ENCODE measurements at places on chromosomes 4 and X.

GRCh38 chrX:11474021-11474420 is 180.8 kb downstream of the AMELX start:
- DNase-seq = no peak

- DNase-seq = no peak
These were observed 160.3 kb downstream of the CFAP299 start for GRCh38 chr4:80495865-80496264.

- no peak for DNase-seq
These were observed 64.0 kb upstream of the NFKB1 start for GRCh38 chr4:102437111-102437510.

- no peak for DNase-seq
These were observed 73.8 kb downstream of the POLA1 start for GRCh38 chrX:24767557-24767956.

DNA sequence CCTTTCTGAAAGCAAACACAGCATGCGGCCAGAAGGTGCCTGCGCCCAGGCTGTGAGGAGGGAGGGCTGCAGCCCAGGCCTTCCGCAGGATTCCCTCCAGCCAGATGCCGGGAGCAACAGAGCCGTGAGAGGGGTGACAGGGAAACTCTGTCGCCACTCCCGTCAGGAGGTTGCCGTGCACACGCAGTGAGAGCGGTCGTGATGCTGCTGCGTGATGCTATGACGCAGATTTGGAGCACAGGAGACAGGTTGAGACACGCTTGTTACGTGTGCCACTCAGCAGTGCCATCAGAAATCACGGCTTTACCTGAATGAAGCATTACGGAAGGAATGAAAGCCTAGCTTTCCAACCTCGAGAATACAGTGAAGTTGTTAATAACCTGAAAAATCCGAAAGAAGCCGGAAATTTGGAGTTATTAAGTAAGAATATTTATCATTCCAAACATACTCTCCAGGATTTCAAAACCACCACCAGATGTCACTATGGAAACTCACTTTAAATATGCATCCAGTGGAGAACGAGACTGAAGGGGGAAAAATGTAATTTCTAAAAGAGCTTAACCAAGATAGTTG is 54.4 kb downstream of the FAT1 start:
- DNase-seq = no peak

GRCh38 chr4:152880263-152880662 is 55.9 kb upstream of the FHDC1 start:
- no peak for DNase-seq

- no peak for DNase-seq
These were observed 56.0 kb upstream of the STPG2 start for GRCh38 chr4:98199247-98199646.

DNA sequence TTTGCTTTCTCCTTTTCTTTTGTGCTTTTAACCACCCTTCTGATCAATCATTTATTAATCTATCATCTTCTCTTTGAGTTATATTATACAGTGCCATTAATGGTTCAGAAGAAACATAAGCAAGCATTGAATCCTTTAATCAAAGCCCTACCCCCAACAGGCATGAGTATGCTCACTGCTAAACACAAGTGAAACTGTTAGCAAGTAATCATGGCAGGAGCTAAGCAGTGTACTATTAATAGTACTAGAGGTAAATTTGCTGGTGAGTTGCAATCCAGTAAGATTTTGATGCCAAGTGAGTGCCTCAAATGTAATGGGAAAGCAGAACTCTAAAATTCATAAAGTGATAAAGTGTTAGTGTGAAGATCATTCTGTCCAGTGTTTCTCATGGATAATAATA is 57.2 kb downstream of the FNIP2 start:
- no peak for DNase-seq

DNA sequence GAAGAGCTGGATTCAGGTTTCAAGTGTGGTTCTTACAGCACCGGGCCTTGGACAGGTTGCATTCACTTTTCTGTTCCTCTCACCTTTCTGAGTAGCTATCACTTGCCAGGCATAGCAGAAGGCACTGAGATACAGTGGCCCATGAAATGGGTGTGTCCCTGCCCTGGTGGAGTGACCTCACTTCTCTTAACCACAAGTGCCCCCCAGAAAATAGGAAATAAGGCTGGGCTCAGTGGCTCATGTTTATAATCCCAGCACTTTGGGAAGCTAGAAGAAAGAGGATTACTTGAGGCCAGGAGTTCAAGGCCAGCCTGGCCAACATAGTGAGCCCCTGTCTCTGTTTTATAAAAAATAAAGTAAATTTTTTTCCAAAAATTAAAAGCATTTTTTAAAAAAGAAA is 101.7 kb upstream of the KIT start:
- no peak for DNase-seq
